ENCODE measurements at places on chromosomes 2 and 18.

- no peak for DNase-seq
Measured at GRCh38 chr18:62037989-62038778, 145.4 kb upstream of the RNF152 start.

DNA sequence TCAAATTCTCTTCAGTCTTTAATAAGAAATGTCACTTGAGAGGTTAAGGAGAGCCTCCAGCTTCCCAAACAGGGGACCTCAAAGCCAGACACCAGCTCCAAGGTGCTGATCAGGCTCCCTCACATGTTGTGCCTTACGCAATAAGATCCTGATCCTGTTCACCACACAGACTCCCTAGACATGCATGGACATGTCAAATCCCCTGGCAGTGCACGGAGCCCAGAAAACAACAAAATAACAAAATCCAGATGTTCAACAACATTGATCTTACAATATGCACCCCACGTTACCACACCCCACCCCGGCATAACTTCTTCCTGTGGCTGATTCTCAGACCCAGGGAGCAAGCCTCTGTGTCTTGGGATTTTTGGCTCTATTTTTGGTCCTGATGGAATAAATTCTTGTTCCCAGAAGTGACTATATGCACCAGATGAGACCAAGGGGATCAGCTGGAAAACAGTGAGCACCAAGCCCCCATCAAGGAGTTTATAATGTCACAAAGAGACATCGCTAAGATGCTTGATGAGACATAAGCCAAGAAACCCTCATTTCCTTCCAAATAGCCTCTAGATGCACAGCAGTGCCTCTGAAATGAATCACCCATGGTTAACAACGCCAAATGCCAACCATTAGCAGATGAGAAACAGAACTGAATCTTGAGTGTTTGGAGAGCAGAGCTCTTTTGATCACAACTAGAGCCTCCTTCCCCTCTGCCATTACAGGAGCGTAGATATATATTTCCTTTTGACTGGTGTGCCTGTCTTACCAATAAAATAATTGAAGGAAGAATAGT lies 198.2 kb downstream of the PRKCE start:
- DNase-seq, result no peak

- no peak for DNase-seq
Measured at GRCh38 chr18:62751341-62751821, 36.0 kb downstream of the PHLPP1 start.

- no peak for DNase-seq
Measured at GRCh38 chr2:239327536-239328350, 73.1 kb downstream of the HDAC4 start.

DNA sequence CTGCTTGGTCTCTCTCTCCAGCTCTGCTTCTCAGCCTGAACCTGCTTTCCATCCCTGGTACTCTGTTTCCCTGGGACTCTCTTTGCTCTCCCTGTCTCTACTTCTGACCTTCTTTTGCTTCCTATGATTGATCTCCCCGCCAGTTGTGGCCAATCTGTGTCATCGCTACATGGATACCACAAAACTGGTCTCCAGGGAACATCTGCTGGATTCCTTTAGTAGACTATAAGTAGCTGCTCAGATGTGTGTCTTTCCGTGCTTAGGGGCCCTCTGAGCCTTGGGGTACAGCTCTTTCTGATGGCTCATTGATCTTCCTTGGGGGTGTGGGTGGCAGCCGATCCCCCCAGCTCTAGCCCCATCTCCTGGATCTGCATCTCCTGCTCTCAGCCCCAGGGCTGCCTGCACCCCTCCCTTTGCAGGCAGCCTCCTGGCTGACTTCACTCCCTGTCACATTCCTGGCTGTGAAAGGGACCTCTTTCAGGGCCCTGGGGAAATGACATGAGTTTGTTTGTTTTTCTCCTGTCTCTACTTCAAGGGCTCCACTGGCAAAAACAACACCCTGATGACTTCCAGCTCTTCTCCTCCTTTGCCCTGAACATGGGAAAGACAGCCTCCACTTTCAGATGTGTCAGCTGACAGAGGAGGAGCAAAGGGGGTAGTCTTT lies 333.7 kb downstream of the CYP26B1 start:
- DNase-seq, result no peak

- no peak for DNase-seq
Measured at GRCh38 chr18:10249270-10249669, 205.2 kb upstream of the APCDD1 start.

GRCh38 chr2:54947646-54948045 lies 102.6 kb downstream of the RTN4 start:
- DNase-seq, result no peak

GRCh38 chr2:26610504-26611335 lies 30.4 kb downstream of the CIB4 start:
- no peak for DNase-seq

DNA sequence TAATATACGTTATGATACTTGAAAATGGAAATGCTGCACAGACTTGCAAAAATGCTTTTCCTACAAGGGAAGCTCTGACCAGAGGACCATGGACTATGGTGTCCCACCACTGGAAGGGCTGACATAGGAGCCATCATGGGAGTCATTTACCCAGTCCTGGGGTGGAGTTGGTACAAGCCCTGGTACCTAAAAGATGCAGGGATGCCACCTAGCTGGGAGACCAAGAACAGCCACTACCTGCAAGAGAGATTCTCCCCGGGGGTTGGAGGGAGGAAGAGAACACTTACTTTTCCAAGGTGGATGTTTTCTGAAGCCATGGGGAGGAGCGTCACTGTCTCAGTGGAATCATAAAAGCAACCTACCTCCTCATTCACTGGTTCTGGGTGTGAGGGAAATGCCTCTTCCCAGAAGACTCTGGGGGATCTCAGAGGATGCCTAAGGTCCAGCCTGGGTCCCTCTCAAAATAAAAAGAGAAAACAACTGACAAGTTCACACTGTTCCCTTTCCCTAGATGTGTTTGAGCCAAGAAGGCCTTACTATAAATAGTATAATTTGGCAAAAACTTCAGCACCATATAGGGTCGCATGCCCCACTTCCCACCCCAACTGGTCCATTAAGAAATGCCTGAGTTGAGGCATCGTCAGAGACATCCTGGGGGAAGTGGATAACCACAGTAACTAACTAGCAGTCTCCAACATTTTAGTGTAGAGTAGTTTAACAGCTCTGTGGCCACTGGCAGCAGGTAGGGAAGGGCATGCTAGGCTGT lies 39.9 kb downstream of the REEP1 start:
- DNase-seq, result no peak
